ENCODE measurements at places on chromosomes 5 and 9.

DNA sequence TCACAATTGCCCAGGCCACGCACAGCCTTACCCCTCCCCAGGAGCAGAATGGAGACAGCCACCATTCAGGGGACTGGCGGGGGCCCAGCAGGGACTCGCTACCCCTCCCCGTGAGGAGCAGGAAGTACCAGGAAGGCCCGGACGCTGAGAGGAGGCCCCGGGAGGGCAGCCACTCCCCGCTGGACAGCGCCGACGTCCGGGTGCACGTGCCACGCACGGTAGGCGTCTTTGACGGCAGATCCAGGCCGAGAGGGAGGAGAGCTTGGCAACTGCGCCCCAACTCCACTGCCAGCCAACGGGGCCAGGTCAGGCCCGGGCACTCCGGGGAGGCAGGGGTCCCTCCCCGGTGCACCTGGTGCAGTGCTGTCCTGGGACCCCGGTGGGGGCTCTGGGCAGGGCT, 14.0 kb downstream of the DNLZ start:
- no peak for DNase-seq

DNA sequence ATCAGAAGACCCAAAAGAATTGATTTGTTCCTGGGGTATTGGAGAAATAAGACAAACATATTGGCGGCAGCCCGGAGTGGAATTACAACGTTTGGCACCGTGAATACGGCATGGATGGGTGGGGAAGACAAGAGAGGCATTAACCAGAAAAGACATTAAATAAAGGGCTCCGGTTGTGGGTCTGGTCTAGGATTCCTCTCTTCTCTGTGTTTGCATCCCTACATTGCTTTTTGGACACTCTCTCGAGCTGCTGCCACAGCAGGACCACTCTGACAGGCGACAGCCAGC, 138.7 kb upstream of the PALM2AKAP2 start:
- DNase-seq, result no peak

GRCh38 chr9:116506685-116507084, 180.4 kb upstream of the TRIM32 start:
- DNase-seq, result no peak

- no peak for DNase-seq
Measured at GRCh38 chr5:59596586-59597350, 296.8 kb downstream of the PDE4D start.

GRCh38 chr5:8150791-8151190, 281.8 kb downstream of the MTRR start:
- no peak for DNase-seq
